ENCODE measurements at places on chromosomes 13 and 19. TPM values are rescaled to one million over a fixed set of nuclear protein-coding genes. Genes with fewer than 3 reads are reported as not detected.

Gene PRODH2
- not detected for total RNA-seq

- peak; percentile 23 for DNase-seq
Observed at GRCh38 chr19:11482384-11483050, 1.7 kb upstream of the ELAVL3 start.

DNA sequence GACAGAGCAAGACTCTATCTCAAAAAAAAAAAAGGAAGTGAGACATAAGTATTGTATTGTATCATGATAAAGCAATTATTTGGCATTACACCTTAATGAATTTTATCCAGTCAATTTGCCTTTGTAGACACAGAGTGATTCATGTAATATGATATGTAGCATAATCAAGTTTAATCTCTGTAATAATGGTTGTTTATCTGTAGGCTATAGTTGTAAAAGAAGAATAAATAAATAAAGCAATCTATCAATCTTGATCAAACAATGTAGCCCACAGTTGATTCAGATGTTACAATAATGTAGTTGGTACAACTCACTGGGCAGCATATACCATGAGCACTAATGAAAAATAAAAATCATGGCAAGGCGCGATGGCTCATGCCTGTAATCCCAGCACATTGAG lies 28.5 kb upstream of the CEACAM20 start:
- DNase-seq: no peak

Gene C1QTNF9
- not detected for total RNA-seq

GRCh38 chr13:42328672-42329071 lies 56.7 kb downstream of the AKAP11 start:
- DNase-seq: no peak

DNA sequence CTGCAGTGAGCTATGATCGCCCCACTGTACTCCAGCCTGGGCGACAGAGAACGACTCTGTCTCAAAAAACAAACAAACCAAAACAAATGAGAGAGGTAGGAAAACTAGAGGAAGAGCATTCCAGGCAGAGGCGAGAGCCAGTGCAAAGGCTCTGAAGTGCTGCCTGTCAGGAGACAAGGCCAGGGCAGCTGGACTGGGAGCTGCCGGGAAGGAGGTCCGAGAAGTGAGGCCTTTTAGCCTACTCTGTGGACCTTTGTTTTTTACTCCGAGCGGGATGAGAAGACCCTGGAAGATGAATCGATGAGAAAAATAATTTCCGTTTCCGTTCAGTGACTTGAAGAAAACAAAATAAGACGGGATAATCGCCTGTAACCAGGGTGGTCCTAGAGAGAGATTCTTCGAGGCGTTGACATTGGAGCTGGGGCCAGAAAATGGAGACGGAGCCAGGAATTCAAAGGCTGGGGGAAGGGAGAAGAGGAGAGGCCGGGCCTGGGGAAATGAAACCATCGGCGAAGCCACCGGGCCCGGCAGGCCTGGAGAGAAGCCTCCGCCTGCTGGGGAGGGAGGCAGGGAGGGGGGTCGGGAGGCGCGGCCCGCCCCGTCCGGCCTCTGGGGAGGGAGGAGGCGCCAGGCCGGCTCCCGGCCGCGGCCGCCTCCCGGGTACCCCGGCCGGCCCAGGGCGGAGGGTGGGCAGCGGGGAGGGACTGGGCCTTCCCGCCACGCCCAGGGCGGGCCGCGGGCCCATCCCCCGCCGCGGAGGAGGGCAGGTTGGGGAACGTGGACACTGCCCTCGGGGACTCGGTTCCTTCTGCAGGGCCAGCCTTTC lies 7.8 kb upstream of the SERTAD1 start:
- peak; percentile 82 for DNase-seq

DNA sequence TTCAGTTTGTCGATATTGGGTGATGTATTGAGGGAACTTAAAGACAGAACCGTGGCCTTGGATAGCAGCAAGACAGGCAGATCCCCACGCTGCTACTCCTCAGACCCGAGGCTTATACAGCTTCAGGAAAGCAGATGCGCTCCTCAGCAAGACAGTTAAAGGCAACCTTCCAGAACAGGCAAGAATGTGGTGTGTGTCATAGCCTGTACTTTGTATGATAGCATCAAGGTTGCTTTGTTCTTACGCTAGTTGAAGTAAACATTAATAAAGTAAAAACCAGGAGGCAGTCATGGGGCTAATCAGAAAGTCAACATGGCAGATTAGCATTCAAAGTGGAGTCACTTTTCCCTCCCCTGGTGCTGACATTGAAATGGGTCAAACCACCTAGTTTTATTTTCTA lies 473.2 kb downstream of the DCT start:
- DNase-seq: no peak

GRCh38 chr13:52743988-52744387 lies 4.4 kb upstream of the CNMD start:
- DNase-seq: no peak

Gene STAP2
- 1.4 TPM for total RNA-seq

DNA sequence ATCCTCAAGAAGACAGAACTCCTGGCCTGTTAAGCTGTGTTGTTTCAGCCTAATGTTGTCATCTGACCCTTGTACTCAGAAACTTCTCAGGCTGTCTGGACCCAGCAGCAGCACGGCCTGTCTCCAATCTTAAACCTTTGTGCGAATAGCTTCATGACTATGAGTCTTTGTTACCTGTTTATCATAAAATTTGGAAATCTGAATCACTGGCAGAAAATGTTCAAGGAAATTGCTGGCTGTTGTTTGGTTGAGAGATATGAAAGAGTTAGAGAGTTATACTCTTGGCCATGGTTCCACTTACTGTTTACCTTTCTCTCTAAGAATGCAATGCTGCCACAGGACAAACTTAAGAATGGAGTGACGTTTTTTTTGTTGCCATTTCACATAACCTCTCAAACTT lies 59.6 kb downstream of the EFNB2 start:
- no peak for DNase-seq

DNA sequence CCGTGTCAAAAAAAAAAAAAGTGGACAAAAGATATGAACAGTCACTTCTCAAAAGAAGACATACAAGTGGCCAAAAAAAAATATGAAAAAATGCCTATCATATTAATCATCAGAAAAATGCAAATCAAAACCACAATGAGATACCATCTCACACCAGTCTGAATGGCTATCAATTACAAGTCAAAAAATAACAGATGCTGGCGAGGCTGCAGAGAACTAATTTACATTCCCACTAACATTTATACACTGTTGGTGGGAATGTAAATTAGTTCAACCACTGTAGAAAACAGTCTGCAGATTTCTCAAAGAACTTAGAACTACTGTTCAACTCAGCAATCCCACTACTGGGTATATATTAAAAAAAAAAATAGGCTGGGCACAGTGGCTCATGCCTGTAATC lies 26.5 kb upstream of the FOXO1 start:
- peak; percentile 16 for DNase-seq

- no peak for DNase-seq
Observed at GRCh38 chr19:45147835-45148676, 12.7 kb downstream of the NKPD1 start.

Gene KLF1
- total RNA-seq: not detected

DNA sequence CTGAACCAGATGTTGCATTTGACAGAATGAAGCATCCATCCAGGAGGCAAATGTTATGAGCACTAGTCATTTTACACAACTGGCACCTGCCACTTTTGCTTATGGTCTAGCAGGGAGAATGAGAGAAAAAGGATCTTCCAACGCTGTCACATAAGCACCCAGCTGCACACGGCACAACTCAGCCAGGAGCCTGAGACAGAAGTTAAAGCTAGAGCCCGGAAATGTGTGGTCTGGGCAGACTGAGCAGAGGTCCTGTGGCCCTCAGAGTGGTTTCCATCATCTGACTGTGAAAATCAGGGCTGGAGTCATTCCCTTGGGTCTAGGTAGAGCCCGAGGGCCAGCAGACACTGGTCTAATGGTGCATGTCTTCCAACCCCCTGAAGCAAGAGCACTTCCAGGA lies 78.4 kb upstream of the XPO4 start:
- no peak for DNase-seq

Gene RELB
- total RNA-seq: 6.4 TPM

DNA sequence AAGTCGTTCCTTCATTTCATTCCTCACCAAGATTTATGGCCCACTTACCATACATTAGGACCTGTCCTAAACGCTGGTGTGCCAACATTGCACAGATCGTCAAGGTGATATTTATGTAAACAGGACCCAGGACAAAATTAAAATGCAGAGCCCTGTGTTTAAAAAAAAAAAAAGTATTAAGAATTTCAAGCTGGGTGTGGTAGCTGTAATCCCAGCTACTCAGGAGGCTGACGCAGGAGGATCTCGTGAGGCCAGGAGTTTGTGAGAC lies 6.5 kb upstream of the ZNF444 start:
- no peak for DNase-seq

GRCh38 chr19:12722566-12723380 lies 959 bp downstream of the TNPO2 start:
- DNase-seq: peak; percentile 99

DNA sequence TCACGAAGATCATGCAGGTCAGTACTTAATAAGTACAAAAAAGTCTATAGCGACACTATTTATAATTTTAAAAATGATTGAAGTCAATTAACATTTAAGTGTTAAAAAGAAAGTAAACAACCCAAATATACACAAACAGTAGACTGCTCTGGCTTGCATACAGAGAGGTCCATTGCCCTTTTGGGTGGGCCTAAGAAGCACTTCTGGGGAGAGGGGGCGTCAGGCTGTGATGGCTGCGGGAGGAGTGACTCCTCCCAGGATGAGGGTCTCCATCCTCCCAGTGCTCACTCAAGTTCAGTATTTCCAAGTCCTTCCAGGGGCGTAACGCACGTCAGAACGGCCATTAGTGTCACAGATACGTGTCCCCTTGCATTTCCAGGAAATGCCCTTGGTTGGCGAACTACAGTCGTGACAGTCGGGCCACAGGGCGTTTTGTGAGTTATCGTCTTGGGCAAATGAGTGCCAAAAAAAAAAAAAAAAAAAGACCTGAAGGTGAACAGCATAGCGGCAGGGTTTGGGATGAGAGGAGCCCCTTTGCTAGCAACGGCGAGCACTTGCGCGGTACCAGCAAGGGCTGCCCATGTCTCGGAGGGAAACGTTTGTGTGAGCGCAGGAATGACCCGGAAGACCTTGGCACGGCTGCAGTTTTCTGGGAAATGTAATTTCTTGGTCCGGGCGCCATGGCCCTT lies at the start of gene SCGB2B2:
SCGB2B2 (minus strand) TSS at position 463 of the 689 bp plus-strand sequence. CDS start 82,596 bp downstream, outside the sequence.
- no peak for DNase-seq

Gene CEACAM19
- total RNA-seq: 1.6 TPM

DNA sequence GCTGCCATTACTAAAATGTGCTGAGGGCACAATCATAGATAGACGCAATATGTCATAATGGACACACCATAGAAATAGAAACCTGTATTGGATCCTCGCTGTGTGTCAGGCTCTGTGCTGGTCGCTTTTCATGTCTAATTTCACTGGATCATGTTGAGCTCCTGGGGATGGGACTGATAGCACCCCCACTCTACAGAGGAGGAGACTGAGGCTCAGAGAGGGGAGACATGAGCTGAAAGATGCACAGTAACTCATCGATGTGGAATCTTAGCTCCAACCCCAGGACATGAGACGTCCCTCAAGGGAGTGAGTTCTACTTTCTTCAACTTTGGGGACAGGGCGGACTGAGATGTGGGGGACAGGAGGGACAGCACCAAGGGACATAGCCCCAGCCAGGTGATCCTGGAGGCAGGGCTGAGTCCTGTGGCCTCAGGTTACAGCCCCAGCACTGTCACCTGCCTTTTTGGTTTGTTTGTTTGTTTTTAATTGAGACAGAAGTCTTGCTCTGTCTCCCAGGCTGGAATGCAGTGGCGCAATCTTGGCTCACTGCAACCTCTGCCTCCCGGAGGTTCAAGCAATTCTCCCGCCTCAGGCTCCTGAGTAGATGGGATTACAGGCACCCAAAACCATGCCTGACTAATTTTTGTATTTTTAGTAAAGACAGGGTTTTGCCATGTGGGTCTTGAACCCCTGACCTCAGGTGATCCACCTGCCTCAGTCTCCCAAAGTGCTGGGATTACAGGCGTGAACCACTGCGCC lies 6.6 kb upstream of the GIPC1 start:
- peak; percentile 22 for DNase-seq

- no peak for DNase-seq
Observed at GRCh38 chr19:54648129-54648528, 14.7 kb upstream of the LILRB4 start.

GRCh38 chr13:88217372-88217771 lies 546.2 kb downstream of the SLITRK5 start:
- DNase-seq: no peak

- no peak for DNase-seq
Observed at GRCh38 chr13:28136916-28137315, 1.4 kb upstream of the PAN3 start.

GRCh38 chr19:15780610-15781418 lies 6.6 kb upstream of the OR10H5 start:
- no peak for DNase-seq

GRCh38 chr13:109734002-109734785 lies 52.2 kb downstream of the IRS2 start:
- no peak for DNase-seq

Gene PLIN4
- total RNA-seq: not detected

DNA sequence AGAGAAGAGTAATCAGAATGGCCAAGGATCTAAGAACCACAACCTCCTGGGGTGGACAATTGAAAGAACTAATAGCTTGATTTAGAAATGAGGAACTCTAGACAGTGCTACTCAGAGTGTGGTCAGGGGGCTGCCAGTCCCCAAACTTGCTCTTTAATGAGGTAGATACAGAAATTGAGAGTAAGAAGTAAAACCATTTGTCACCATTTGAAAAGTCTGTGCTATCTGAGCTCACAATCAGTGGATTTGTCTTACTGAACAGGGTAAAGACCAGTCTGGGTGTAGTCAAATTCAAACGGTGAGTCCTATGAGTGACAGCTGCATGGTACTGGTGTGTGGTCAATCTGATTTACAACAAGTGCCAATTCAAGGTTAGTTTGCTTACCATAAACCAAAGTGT lies 118.9 kb downstream of the KL start:
- no peak for DNase-seq

DNA sequence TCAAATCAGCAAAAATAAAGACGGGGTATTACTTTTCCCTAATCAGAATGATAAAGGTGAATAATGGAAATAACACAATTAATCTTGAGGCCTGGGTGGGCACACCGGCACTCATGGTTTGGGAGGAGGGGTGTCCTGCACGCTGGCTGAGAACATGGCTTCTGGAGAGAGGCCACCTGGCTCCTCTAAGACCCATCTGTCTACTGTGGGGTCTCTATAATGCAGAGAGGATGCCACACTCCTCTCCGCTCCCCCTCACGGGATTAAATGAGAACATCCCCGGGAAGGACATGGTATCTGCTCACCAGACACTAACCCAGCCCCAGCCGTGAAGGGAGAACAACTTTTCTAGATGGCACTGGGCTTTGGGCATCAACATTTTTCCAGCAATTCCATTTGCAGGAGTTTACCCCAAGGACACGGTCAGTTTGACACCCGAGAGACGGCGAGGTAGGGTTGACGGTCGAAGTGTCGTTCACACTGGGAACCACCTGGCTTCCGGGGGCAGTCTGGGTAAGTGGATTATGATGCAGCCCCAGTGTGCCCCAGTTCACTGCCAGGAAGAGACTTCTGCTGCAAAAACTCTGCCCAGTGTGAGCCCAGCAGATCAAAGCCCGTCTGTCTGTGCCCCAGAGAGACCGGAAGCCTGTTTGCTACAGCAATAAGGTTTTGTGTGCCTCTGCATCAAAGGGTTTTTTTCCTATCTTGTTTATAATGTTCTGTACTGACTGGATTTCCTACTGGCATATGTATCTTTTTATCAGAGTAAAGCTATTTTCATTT lies 56.6 kb downstream of the CEBPG start:
- DNase-seq: no peak

GRCh38 chr19:9009935-9010651 lies at the start of gene MUC16:
Gene MUC16 (minus strand): TSS chr19:9010409.
- DNase-seq: no peak

GRCh38 chr13:80096383-80096782 lies 244.5 kb downstream of the SPRY2 start:
- DNase-seq: no peak

Gene URAD
- total RNA-seq: not detected

Gene TSHZ3
- total RNA-seq: 13.2 TPM

- no peak for DNase-seq
Observed at GRCh38 chr19:32296694-32297093, 48.7 kb upstream of the ZNF507 start.
